Myocyte (in vitro differentiated cells): ENCODE measurements at places on chromosomes 6 and 20.

GRCh38 chr6:16349544-16349943, 111.2 kb downstream of the GMPR start:
- no peak for DNase-seq

DNA sequence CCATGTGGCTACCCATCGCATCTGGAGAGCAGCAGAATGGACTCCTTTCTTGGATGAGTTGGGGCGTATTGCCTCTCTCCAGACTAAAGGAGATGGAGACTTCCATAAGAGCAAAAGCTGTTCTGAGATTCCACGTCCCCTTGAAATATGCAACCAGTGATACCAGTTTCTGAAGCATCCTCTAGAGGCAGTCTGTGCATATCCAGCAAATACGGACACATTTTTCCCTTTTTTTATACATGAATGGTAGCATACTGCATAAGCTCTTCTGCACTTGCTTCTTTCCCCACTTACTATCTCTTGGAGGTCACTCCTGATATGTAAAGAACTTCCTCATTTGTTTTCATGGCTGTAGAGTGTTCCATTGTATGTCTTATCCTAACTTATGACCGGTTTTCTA, 34.6 kb downstream of the TAF8 start:
- DNase-seq, result no peak

DNA sequence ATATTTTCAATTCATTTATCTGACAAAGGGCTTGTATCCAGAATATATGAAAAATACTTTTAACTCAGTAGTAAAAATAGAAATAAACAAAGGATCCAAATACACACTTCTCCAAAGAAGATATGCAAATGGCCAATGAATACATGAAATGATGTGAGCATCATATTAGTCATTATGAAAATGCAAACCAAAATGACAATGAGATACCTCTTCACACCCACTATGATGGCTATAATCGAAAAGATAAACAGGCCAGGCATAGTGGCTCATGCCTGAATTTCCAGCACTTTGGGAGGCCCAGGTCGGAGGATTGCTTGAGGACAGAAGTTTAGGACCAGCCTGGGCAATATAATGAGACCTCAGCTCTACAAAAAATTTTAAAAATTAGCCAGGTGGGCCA, 33.8 kb upstream of the SMAP1 start:
- DNase-seq, result no peak

GRCh38 chr6:89501222-89501621, 68.3 kb downstream of the ANKRD6 start:
- no peak for DNase-seq
